Esophagus squamous epithelium (tissue), 5 donors: ENCODE measurements at places on chromosomes 6 and 20.

DNA sequence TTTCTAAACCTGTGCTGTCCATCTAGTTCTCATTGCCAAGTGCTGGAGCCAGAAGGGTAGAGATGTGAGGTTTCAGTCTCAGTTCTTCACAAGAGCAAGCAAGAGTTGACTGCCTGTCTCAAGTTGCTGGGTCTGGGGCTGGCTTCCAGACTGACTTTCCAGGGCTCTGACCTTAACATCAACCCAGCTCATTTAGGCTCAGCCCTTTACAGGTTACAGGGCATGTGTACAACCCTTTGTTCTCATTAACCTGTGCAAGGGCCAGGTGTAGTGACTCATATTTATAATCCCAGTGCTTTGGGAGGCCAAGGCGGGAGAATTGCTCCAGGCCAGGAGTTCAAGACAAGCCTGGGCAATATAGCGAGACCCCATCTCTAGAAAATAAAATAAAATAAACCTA lies 30.6 kb downstream of the FITM2 start:
- DNase-seq: no peak

DNA sequence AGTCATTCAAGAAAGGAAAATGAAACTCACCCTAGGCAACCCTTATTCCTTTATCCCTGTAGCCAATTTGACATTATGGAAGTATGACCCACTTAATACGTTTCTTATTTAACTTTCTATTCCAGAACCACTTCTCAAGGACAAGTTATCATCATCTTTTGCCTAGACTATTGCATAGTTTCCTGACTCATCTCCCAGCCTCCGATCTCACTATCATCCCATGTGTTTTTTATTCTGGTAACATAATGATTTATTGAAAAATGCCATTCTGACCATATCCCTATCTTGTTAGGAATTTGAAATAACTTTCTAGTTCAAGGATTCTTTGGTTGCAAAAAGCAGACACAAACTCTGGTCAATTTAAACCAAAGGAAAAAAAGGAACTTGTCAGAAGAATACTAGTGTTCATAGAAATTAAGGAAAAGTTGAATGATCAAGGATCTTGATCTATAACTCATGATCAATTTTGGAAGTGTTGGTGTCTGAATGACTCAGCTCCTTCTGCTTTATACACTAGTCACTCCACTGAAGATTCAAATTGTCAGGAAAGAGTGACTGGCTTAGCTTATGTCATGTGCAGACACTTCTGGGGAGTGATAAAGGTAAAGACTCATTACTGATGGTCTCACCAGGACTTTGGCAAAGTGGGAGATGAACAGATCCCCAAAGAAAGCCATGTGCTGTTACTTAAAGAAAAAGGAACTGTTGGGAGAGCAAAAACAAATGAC lies 8.5 kb upstream of the TINAG start:
- no peak for DNase-seq

DNA sequence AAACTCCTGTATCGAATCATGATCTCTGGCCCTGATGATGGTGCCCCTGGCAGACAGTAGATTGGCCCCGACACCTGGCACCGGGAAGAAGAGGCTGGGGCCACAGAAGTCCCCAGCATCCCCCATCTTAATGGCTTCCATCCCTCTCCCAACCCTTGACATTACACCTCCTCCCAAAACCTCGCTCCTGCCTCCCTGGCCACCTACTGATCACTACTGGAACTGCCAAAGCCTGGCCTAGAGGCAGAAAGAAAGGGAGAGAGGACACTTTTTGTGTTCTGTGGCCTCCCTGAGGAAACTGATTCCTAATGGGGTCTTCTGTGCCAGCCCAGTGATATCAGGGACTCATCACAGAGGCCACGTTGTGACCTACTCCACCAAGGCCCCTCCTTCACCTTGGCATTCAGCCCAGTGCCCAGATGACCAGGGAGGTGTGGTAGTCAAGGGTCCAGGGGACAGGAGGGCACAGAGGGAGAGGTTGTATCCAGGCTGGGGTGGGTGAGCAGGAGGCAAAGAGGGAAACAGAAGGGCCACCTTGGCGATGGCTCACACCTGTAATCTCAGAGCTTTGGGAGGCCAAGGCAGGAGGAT lies 6.1 kb downstream of the C20orf173 start:
- no peak for DNase-seq

GRCh38 chr20:621125-621756 lies 11.1 kb upstream of the TCF15 start:
- no peak for DNase-seq

DNA sequence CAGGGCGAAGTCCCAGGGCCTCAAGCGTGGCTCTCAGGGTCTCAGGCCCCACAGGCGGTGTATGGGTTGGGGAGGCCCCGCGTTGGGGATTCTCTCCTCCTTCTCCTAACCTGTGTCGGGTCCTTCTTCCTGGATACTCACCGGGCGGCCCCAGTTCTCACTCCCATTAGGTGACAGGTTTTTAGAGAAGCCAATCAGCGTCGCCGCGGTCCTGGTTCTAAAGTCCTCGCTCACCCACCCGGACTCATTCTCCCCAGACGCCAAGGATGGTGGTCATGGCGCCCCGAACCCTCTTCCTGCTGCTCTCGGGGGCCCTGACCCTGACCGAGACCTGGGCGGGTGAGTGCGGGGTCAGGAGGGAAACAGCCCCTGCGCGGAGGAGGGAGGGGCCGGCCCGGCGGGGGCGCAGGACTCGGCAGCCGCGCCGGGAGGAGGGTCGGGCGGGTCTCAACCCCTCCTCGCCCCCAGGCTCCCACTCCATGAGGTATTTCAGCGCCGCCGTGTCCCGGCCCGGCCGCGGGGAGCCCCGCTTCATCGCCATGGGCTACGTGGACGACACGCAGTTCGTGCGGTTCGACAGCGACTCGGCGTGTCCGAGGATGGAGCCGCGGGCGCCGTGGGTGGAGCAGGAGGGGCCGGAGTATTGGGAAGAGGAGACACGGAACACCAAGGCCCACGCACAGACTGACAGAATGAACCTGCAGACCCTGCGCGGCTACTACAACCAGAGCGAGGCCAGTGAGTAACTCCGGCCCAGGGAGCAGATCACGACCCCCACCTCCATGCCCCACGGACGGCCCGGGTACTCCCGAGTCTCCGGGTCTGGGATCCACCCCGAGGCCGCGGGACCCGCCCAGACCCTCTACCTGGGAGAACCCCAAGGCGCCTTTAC lies at the start of gene HLA-G:
TSS of gene HLA-G (plus strand) at position 247 of the 892 bp plus-strand sequence. CDS start at position 267, 20 bp downstream.
- no peak for DNase-seq

DNA sequence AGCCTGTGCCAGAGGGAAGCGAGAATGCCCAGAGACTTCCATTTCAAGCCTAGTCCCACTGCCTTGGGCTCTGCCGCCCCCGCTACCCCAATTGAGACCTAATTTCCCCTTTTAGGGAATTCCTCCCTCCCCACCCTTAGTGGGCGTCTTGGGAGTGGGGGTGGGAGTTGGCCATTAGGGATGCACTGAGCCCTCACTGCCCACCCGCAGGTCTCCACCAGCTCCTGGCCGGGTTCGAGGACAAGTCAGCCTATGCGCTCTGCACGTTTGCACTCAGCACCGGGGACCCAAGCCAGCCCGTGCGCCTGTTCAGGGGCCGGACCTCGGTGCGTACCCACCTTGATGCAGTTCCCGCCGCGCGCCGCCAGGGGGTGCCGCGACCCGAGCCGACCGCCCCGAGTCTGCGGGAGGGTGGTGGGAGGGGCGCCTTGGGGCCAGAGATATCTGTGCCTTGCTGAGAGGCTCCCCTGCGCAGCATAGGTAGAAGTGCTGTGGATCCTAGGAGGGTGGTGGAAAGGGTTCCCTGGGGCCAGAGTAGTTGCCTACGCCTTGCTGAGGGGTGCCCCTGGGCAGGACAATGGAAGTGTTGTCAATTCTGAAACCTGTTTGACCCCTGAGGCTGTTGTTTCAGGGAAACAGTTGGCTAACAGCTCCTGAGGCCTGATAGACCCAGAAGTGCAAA lies 9.2 kb downstream of the ITPA start:
- no peak for DNase-seq

DNA sequence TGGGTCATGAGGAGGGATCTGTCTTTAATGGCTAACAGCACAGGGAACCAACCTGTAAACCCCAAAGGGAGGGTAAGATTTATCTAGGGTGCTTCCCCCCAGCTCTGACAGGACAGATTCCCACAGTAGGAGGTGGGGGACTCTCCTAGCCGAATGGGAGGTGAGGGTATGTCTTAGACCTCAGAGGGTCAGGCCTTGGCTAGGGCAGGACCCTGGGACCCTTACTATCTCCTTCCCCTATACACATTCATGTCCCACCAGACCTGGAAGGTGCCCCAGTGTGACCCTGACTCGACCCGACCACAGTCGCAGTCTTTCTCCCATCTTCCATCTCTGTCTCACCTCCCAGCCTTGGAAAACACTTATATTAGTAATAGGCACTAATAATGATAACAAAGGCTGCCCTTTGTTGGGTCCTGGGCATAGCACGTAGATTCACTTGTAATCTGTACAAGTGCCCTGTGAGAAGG lies 36.8 kb downstream of the VEGFA start:
- no peak for DNase-seq

DNA sequence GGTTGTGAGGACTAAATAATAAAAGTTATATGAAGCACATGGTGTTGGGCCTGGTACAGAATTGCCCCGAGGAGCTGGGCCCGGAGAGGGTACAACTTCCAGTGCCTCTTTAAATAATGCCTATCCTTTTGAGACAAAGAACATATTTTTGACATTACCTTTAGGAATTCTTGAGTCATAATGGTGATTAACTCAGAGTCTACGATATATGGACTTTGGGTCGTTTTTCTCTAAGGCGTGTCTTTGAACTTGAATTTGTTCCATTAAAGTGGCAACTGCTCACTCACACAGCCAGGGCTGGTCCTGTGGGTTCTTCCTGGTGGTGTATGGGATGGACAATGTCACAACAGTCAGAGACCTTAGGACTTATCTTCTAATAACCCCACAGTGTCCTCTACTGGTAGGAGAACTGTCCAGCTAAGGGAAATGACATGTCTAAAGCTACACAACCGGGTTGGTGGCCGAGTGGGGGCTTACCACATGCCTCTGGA lies 106.5 kb downstream of the CDC5L start:
- no peak for DNase-seq

GRCh38 chr6:18327626-18328025 lies 59.5 kb upstream of the RNF144B start:
- DNase-seq: no peak

GRCh38 chr20:21026951-21027350 lies 79.2 kb downstream of the LINC00237 start:
- no peak for DNase-seq

DNA sequence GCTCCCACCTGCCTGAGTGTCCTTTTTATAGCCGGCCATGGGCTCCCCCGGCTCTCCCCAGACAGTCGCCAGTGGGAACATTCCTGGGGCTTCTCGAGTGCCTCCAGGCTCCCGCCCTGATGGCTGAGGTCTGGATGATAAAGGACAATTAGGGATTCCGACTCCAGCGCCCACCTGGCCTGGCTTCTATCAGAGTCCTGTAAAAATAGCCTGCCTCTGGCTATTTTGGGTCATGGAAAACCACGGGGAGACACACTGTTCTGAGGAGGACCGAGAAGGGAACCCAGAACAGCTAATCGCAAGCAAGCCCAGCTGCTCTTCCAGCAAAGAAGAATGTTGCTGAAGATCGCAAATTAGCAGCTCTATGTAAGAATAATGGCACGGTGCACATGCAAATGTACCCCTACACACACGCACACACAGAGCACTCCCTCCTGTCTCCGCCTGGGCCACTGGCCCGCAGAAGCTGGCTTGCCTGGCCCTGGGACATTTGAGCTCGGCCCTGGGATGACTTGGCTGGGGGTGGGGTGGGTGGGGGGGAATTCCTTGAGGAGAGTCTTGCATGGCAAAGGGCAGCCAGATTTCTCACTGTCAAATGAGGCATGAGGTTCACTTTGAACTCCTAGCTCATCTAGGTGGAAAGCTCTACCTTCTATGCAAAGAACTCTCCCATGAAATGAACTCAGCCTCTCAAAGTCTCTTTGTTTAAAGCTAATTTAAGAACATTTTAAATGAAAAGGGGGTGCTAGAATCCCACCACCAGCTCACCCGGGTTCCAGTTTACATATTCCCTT lies 55.3 kb downstream of the CTCFL start:
- DNase-seq: no peak

GRCh38 chr20:63103402-63104311 lies 96.9 kb upstream of the BHLHE23 start:
- no peak for DNase-seq

DNA sequence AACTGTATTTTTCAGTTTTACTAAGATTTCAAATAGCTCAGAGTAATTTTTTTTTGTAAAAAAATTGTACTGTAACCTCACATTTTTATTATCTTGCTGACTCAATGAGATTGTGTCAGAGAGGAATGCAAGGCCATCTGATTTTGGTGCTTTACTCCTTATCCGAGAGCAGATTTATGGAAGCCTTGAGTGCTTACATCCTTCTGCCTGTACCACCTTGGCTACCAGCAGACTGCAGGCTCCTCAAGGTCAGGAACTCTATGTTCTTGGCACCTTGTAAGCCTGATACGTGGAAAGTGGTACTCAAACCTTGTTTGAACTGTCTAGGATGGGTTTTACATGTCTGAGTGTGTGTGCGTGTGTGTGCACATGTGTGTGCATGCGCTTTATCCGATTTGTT lies 80.1 kb upstream of the MLIP start:
- DNase-seq: no peak

- no peak for DNase-seq
Observed at GRCh38 chr20:46235077-46235476, 73.2 kb downstream of the CDH22 start.

DNA sequence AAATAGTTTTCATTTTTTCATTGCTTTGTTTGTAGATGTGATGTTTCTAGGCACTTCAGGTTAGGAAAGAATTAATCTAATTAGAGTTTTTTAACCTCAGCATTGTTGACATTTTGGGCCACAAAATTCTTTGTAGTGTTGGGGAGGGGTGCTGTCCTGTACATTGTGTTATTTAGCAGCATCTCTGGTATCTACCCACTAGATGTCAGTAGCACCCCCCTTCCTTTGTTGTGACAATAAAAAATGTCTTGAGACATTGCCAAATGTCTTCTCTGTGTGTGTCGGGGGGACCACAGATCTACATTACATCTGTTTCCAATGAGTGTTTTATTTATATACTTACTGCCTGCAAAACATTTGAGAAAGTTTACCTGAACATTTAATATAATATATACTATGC lies 45.6 kb downstream of the EYA4 start:
- no peak for DNase-seq

DNA sequence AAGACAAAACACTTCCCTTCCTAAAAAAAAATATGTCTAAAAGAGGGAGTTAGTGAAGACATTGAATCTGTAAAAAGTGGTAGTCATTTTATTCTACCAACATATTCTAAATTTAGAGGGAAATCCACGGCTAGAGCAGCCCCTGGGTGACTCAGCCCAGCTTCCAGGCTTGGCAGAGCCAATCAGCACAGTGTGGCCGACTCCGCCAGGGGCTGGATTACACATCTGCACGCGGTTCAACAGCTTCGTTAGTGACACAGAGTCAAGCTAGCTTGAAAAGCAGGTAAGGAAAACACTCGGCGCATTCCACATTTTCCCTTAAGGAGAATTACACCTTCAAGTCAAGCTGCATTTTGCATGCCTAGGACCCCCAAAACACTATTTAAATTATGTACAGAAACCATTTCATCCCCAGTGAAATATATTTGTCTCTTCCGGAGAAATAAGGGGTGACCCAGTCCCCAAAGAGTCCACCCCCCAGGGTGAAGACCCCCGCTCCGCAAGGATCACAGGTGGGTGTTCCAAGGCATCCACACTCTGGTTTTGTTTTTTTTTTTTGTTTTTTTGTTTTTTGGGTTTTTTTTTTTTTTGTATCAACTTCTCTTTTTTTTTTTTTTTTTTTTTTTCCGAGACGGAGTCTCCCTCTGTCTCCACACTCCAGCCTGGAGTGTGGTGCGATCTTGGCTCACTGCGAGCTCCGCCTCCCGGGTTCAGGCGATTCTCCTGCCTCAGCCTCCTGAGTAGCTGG lies 58.4 kb upstream of the ARID1B start:
- DNase-seq: no peak

- no peak for DNase-seq
Observed at GRCh38 chr20:64159286-64159680, 5.0 kb upstream of the MYT1 start.
